ENCODE measurements at places on chromosomes 7 and 10. TPM values are rescaled to one million over a fixed set of nuclear protein-coding genes. Genes with fewer than 3 reads are reported as not detected.

Gene LRRC18
- not detected for total RNA-seq

Gene NPY4R2
- 0.29 TPM for total RNA-seq

Gene REPIN1
- total RNA-seq: 82.1 TPM

Gene SSC4D
- total RNA-seq: 3.7 TPM

Gene ICA1
- total RNA-seq: 21.9 TPM

Gene SEMA4G
- 1.4 TPM for total RNA-seq

Gene SPDYE2
- not detected for total RNA-seq

Gene ABCB4
- 1.3 TPM for total RNA-seq

Gene BMPER
- 4.6 TPM for total RNA-seq

Gene ZNF853
- 4.1 TPM for total RNA-seq

Gene WEE2
- total RNA-seq: not detected

Gene RTKN2
- 0.06 TPM for total RNA-seq

Gene NPFFR1
- total RNA-seq: not detected

Gene ARPC1A
- total RNA-seq: 109 TPM

Gene CYP2C9
- 0.51 TPM for total RNA-seq

Gene OR2A42
- total RNA-seq: not detected

Gene VWDE
- total RNA-seq: not detected

Gene PNLIPRP3
- total RNA-seq: not detected

Gene ZNF804B
- total RNA-seq: not detected

Gene GSTO2
- total RNA-seq: 0.45 TPM

Gene NEUROG3
- 0.71 TPM for total RNA-seq

Gene NKX2-3
- total RNA-seq: 2.8 TPM

Gene CTAGE8
- total RNA-seq: 0.71 TPM

Gene SLC16A12
- total RNA-seq: 0.22 TPM

Gene TMEM26
- 1.4 TPM for total RNA-seq

Gene KEL
- total RNA-seq: not detected

Gene NXPH1
- total RNA-seq: not detected

Gene CACNA2D1
- total RNA-seq: 33.5 TPM

Gene MCMBP
- 56.0 TPM for total RNA-seq

Gene FAM221A
- total RNA-seq: 6.2 TPM

Gene FGFBP3
- 1.1 TPM for total RNA-seq

Gene WDFY4
- total RNA-seq: 10.1 TPM

Data from mesenteric fat pad (tissue), 1 donor.